ENCODE measurements at places on chromosomes 12 and 14.

GRCh38 chr14:63435838-63436237, 107.3 kb downstream of the PPP2R5E start:
- no peak for DNase-seq

DNA sequence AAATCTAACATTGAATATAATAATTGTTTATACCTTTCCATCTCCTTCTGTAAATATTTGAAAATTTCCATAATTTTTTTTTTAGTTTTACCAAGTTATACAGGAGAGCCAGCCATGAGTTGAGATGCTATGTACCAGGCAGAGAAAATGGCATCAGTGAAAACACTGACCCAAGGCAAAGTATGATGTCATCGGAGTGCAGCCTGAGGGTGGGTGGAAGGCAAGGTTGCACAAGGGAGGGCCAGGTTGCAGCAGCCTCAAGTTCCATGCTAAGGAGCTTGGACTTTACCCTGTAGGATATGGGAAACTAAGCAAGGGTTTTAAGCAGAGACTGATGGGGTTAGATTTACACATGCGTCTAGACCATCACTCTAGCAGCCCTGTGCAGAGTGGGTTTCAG, 441.1 kb downstream of the BCAT1 start:
- DNase-seq: no peak

- DNase-seq: no peak
These were observed 13.9 kb upstream of the BDKRB1 start for GRCh38 chr14:96242126-96242525.

- no peak for DNase-seq
These were observed 94.4 kb downstream of the KCNK10 start for GRCh38 chr14:88228522-88229236.

DNA sequence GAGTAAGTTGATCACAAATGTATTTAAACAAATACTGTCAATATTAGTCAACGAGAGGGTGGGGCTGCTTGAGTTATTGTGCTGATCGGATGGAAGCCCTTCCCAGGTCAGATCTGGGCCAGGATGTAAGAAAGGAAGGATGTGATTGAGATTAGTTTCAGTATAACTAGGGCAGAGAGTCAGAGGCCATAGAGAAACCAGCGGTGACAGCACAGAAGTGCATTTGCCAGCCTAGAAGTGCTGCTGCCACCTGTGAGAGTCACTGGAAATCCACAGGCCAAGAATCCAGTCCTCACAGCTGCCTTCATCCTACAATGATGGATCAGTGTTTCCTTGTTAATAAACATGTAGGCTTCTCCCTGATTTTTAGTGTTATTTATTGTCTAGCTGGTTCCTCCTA, 9.8 kb upstream of the FERMT2 start:
- no peak for DNase-seq

DNA sequence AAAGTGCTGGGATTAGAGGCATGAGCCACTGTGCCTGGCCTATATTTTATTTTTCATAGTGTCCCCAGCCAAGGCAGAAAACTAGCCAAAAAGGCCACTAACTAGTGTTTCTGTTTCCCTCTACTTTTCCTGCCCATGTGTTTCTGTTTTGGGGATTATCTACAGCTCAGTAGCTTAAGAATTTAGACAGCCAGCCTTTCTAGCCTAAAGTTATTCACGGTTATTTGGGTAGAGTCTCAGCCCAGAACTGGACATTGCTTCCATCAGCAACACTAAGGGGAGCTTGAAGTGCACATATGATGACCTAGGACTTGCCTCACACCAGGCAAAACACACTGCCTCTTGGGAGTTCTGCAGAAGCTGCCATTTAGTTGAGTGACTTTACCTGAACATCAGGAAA, 17.9 kb downstream of the PROX2 start:
- DNase-seq: no peak

- no peak for DNase-seq
These were observed 22.9 kb downstream of the KRT18 start for GRCh38 chr12:52971679-52972329.

- no peak for DNase-seq
These were observed 121.6 kb downstream of the KTN1 start for GRCh38 chr14:55701638-55702037.

- no peak for DNase-seq
These were observed 6.8 kb upstream of the BEGAIN start for GRCh38 chr14:100593751-100594624.

DNA sequence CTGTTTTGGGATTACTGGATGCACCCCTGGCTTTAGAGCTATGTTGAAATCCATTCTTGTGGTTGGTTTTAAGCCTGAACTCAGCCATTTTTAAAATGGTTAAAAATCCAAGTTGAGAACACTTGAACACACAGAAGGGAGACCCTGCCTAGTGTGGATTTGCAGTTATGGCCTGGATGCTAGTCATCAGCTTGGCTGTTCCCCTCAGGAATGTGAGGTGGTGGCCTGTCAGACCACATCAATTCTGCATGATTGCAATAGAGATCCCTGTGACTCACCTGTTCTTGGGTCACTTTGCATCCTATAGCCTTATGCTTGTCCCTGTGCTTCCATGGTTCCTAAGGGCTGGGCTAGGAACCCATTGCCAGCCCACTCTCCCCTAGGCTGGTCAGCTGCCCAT, 454.1 kb downstream of the ATP23 start:
- no peak for DNase-seq

- DNase-seq: peak; percentile 15
These were observed 26.6 kb upstream of the MDM1 start for GRCh38 chr12:68358532-68359485.

- no peak for DNase-seq
These were observed 16.4 kb upstream of the CELA1 start for GRCh38 chr12:51362747-51363342.

DNA sequence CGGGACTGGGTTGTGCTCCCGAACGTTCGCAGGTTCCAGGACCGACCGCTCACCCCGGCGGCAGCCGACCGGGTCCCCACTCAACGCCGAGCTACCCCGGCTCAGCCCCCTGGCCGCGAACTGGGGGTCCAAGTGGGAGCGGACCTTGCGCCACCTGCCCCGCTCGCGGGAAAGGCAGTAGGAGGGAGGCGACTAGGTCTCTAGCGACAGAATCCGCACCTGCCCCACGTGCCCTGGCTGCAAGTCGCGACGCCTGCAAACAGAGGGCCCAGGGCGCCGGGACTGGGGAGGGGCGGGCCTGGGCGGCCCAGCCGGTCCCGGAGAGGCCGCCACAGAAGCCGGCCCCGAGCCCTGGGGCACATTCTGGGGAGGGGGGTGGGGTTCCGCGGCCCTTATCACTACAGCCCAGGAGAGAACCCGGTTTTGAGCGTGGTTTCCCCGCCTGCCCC, 239.2 kb upstream of the CPNE8 start:
- no peak for DNase-seq

All from activated CD4-positive, CD25-positive, alpha-beta regulatory T cell (primary cell).